ENCODE measurements at places on chromosomes 1 and 21.
A peak's percentile ranks its signal among the peaks of the same experiment; 100 is the strongest.

- DNase-seq, result no peak
Observed at GRCh38 chr1:232329103-232329813, 300.7 kb downstream of the SIPA1L2 start.

- DNase-seq, result no peak
Observed at GRCh38 chr1:33880305-33880704, 16.4 kb downstream of the HMGB4 start.

DNA sequence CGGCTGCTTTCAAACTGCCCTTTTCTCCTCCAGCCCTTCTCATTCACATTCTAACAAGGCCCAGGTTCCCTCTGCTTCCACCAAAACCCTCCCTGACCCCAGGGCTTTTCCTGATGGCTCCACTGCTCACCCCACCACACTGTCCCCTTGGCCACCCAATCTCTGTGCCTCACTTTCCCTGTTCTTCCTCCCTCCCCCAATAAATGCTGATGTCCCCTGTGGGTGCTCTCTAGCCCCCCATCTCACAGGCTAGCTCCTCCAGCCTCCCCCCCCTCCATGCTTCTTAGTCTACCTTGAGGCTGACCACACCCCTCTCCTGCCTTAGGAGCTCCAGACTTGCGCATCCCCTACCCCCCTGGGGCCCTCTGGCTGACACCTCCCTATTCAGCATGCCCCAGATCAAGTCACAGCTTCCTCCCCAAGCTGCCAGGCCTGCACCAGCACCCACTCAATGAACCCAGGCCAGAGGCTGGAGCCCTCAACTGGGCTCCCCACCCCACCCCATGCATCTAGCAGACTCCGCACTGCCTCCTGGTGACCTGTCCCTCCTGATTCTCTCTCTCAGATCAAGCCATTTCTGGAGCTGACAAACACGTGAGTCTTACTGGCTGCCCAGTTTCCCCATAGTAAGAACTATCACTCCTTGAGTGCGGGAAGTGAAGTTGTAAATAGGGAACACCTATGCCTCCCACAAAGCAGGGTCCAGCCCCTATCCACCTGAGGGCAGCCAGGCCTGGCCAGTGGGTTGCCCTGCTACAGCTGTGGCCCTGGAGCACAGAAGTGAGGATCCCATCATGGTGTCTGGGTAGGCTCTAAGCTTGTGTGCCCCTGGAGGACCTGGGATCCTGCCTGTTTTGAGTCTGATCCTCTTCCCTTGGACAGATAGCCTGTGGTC, 117.9 kb downstream of the DMRTB1 start:
- no peak for DNase-seq

DNA sequence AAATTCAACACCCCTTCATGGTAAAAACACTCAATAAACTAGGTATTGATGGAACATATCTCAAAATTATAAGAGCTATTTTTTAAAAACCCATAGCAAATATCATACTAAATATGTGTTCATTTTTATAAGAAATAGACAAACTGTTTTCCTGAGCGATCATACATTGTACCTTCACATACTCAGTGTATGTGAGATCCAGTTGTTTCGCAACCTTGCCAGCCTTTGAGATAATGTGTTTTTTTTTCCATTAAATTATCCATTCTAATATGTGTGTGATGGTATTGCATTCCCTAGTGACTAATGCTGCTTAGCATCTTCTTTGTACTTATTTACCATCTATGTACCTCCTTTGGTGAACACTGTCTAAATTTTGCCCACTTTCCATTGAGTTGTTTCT, 47.1 kb downstream of the CFH start:
- DNase-seq, result no peak

- no peak for DNase-seq
Observed at GRCh38 chr1:164363980-164364379, 195.0 kb upstream of the PBX1 start.

DNA sequence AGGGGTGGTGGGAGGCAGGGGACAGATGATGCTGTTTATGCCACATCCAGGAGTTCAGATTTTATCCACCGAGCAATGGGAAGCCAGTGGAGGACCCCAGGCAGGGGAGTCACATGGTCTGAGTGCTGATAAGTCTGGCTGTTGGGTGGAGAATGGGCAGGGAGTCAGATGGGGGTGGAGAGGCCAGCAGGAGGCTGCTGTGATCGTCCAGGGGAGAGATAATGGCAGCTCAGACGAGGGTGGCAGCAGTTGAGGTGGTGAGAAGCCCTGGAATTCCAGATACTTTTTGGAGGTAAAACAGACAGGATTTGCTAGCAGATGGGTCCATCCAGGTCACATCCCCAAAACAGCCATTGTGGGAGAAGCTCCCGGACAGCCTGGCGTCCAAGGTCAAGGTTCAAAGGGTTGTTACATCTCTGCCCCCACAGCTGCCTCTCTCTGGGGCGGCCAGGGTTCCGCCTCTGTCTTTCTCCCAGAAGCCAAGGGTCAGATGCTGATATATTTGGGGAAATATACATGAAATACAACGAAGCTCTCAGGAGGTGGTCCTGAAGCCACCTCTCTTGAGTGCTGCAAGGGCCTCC, 252.1 kb upstream of the TMEM51 start:
- no peak for DNase-seq

DNA sequence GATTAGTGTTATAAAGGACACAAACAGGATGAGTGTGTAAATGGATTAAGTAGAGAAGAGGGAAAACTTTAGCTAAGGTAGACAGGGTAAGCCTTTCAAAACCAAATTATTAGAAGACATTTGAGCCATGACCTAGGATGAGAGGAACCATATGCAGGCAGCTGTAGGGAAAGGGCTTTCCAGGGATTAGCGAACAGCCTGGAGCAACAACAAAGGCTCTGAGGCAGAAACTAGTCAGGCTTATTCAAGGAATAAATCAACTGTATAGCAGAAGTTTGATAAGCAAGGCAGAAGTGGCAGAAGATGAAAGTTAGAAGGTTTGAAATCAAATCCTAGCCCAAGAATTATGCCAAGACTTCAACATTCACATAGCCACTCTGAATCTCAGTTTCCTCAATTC, 21.3 kb downstream of the AIDA start:
- DNase-seq, result no peak

DNA sequence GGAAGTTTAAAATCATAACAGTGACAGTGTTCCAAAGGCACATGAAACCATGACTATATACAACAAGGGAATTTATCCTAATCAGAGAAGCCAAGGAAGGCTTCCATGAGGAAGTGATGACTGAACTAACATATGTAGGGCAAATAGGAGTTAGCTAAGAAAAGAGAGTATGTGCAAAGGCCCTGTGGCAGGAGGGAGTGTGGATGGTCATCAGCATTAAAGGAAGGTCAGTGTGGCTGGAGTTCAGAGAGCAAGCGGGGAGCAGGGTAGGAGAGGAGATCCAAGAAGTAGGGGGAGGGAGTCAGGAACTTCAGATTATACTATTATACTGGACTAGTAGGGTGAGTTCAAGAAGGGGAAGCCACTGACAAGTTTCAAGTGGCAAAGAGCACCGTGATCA, 8.4 kb downstream of the MAP7D1 start:
- DNase-seq, result no peak

DNA sequence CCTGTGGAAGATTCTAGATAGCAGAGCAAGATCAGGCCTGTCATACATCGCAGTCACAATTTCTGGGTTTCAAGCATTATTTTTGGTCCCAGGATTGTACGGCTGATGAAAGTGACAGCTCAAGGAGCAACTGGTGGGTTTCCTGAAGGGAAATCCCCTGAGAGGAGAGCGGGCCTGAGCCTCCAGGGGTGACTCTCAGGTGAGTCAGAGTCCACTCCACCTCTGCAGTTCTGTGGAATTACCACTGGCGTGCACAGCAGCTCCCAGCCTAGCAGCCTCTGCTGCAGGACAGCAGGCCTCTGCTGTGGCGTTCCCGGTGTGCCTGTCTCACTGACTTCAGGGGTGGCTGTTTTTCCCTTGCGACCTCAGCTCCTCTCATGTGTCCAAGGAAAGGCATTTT, 24.4 kb downstream of the SLC66A1 start:
- DNase-seq, result no peak

- peak; percentile 70 for DNase-seq
Observed at GRCh38 chr1:156388174-156389137, 19.4 kb downstream of the RHBG start.

DNA sequence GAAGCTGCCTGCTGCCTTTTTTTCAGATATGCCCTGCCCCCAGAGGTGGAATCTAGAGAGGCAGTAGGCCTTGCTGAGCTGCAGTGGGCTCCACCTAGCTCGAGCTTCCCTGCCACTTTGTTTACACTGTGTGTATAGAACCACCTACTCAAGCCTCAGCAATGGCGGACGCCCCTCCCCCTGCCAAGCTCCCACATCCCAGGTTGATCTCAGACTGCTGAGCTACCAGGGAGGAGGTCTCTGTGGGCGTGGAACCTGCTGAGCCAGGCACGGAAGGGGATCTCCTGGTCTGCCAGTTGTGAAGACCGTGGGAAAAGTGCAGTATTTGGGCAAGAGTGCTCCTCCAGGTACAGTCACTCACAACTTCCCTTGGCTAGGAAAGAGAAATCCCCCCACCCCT, 65.1 kb downstream of the MSH4 start:
- no peak for DNase-seq

- DNase-seq, result no peak
Observed at GRCh38 chr1:171191992-171192391, 6.9 kb downstream of the FMO2 start.

All from GM13977 (cell line).